Right renal cortex interstitium (tissue), 3 donors: ENCODE measurements at places on chromosomes 2 and 18. TPM values are rescaled to one million over a fixed set of nuclear protein-coding genes. Genes with fewer than 3 reads are reported as not detected.

The PLGLB1 gene
- polyA plus RNA-seq, result 7.8 TPM

The SERPINB11 gene
- not detected for polyA plus RNA-seq

- DNase-seq, result no peak
Observed at GRCh38 chr18:79940814-79941472, 10.5 kb downstream of the SLC66A2 start.

DNA sequence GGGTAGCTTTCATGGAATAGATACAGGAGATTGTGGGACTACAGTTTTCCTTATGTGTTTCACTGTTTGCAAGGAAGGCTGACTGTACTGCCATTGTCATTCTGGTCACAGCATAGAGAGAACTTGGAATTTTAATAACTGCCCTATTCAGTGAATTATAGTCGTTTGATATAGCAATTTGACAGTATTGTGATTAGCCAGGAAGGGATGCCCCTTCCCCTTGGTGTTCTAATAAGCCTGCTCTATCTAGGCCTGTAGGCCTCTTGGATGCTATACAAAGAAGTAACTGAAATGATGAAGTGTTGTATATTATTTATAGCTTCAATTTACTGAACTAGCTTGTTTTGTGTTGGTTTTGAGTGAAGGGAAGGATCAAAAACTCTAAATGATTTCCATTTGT lies 528.6 kb upstream of the CDH2 start:
- DNase-seq, result no peak

The HNMT gene
- polyA plus RNA-seq, result 84.9 TPM

- no peak for DNase-seq
Observed at GRCh38 chr2:53668624-53669026, 99.0 kb upstream of the CHAC2 start.

DNA sequence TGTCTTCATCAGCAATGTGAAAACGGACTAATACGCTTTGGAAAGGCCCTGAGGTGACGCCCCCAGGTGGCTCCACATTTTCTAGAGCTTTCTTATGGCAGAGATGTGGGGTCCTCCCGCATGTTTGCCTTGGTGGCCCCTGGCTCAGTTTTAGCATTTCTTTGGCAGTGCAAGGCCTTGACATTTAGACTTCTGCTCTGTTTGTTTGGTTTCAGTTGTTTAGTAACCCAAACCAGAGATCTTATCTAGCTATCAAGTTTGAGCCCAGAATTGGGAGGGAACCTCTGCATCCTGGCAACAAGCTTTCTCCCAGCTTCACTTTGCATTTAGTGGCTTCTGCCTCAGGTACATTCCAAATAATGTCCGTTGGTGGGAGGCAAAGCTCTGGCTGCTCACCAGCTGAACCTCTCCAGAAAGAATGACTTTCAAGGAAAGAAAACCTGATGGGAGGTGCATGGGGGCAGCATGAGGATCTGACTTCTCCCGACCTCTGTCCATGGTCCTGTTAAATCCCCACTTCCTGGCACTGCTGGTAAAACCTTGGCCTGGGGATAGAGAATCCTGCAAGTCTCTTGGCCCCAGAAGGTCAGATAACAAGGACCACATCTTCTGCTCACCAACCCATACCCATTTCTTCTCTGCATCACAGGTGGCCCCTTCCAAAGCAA lies 12.0 kb upstream of the MBP start:
- DNase-seq, result no peak

DNA sequence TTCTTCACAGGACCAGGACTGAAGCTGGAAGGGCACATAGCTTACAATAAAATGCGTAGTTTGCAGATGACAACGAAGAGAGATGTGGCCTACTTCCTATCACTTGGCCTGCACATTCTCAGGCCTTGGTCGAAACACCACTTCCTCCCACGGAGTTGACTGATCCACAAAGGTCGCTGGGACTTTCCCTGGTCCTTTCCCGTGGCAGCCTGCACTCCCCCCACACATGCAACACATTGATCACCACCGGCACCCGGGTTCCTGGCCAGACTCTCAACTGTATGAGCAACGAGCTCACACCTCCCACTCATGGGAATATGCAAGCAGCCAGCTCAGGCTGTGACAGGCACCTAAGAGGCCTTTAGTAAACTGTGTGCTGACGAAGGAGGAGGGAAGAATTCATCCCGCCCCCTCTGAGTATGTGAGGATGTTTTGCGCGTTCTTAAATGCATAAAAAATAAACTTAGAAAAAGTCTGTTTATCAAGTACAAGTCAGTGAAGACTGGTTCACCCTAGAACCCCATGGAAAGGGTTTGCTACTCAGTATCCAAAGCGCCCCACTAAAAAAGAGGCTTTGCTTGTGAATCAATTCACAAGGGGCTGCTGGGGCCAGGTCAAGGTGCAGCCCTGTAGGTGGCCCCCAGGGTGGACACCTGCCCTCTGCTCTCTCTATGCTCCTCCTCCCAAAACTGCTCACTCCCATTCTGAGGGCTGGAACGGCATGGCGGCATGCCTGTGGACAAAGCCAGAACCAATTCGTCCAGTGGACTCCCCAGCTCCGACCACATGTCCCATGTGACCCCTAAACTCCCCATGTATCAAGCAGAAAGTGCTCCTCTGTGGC lies 154.3 kb downstream of the EIPR1 start:
- no peak for DNase-seq

- no peak for DNase-seq
Observed at GRCh38 chr2:212284166-212284565, 254.4 kb downstream of the ERBB4 start.

GRCh38 chr18:21129566-21130216 lies 18.1 kb upstream of the ROCK1 start:
- no peak for DNase-seq

The MROH2A gene
- polyA plus RNA-seq, result 0.24 TPM

- DNase-seq, result no peak
Observed at GRCh38 chr18:42033137-42033810, 78.2 kb downstream of the PIK3C3 start.

GRCh38 chr2:98188351-98189046 lies 101.5 kb downstream of the VWA3B start:
- DNase-seq, result no peak

DNA sequence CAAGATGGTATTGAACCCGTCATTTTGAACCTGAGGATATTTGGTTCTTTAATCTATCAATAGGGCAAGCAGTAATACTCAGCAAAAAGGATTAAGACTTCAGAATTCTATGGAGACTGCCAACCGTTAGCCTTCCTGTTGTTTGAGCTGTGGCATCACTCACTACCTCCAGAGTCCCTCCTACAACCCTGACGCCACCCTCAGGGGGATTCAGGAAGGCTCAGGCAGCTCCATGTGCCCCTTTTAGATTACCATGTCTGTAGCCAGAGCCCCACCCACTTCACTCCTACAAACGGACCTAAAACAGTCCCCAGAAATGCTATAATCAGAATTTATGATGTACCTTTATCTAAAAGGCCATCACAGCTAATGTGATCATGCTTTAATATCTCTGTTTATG lies 172.9 kb downstream of the EPHA4 start:
- DNase-seq, result no peak

GRCh38 chr2:11145350-11145749 lies 9.9 kb upstream of the SLC66A3 start:
- DNase-seq, result no peak

The TRIM43 gene
- polyA plus RNA-seq, result 0.76 TPM

The SERPINB12 gene
- polyA plus RNA-seq, result 0.10 TPM

- DNase-seq, result no peak
Observed at GRCh38 chr2:132936791-132937190, 266.8 kb upstream of the LYPD1 start.

GRCh38 chr2:8315531-8316165 lies 366.2 kb upstream of the ID2 start:
- DNase-seq, result no peak

GRCh38 chr2:138105358-138105757 lies 141.1 kb downstream of the HNMT start:
- no peak for DNase-seq

GRCh38 chr2:187194049-187194448 lies 254.0 kb downstream of the CALCRL start:
- DNase-seq, result no peak

DNA sequence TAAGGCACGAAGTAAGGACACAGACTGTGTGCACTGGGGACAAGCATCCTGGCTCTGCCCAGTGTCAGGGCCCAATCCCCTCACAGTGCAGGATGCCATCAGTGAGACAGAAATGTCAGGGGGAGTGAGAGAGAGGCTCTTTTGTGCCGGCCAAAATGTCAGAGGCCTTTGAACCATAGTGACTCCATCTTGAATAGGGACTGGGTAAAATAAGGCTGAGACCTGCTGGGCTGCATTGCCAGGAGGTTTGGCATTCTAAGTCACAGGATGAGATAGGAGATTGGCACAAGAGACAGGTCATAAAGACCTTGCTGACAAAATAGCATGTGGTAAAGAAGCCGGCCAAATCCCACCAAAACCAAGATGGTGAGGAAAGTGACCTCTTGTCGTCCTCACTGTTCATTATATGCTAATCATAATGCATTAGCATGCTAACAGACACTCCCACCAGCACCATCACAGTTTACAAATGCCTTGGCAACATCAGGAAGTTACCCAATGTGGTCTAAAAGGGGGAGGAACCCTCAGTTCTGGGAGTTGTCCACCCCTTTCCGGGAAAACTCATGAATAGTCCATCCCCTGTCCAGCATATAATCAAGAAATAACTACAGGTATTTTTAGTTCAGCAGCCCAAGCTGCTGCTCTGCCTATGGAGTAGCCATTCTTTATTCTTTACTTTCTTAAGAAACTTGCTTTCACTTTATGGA lies 337.4 kb downstream of the LPIN1 start:
- no peak for DNase-seq

DNA sequence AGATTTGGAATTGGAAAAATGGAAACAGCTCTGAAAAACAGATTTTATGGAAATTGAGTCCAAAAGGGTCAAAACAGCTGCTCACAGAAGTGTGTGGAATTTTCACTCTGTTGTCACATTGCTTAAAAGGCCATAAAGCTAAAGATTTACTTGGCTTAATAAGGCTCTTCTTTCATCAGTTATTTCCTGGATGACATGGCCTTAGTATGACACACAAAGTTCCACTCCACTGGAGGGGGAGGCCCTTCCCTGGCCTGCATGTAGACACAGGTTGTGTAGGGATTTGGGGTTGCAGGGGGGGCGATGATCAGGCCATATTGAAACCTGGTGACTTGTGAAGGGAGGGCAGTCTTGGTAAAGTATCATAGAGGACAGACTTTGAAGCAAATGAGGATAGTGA lies 34.0 kb downstream of the TMEM185B start:
- DNase-seq, result no peak

DNA sequence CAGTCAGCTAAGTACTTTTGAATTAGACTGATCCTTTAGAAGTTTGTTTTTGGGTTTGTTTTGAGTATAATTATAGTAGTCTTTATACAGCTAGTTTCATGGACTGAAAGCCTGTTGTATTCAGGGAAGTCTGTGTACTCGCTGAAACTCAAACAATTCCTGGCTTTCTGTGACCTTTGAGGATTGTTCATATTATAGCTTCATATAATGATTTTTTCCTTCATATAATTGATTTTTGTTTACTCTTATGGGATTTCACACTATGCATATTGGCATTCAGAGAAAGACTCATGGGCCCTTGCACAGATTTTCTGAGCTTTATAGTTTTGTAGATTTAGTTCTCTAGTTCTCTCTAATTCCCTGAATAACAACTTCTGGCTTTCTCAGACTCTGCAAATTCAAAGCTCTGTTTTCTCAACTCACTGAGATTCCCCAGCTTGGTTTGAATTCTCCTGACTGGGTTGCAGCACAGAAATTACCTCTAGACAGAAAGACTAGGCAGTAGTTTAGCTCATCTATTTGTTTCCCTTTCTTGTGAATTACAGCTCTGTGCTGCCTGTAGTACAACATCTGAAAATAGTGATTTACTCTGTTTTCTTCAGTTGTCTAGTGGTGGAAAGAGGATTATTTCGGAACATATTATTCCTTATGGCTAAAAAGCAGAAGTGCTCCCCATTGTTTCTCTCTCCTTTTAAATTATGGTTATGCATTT lies 495.9 kb upstream of the CNTNAP5 start:
- DNase-seq, result no peak

DNA sequence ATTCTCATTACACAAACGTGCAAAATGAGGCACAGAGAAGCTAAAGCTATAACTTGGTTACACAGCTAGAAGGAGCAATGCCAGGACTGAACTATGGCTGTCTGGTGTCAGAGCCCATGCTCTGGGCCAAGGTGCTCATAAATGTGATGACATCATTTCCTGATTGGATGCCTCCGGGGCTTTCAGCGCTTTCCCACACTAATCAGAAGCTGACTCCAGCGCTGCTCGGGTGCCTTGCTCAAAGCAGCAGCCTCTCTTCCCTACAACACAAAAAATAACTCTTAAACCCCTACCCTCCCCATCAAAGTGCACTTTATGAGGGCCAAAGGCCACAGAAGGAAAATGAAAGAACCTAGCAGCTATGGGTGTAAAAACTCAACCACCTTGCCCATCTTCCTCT lies 90.7 kb downstream of the STK39 start:
- DNase-seq, result no peak

- no peak for DNase-seq
Observed at GRCh38 chr2:54897420-54898310, 152.6 kb downstream of the RTN4 start.

GRCh38 chr18:45012286-45012685 lies 331.6 kb downstream of the SETBP1 start:
- no peak for DNase-seq

GRCh38 chr2:131153529-131153928 lies 48.4 kb downstream of the PLEKHB2 start:
- DNase-seq, result no peak

DNA sequence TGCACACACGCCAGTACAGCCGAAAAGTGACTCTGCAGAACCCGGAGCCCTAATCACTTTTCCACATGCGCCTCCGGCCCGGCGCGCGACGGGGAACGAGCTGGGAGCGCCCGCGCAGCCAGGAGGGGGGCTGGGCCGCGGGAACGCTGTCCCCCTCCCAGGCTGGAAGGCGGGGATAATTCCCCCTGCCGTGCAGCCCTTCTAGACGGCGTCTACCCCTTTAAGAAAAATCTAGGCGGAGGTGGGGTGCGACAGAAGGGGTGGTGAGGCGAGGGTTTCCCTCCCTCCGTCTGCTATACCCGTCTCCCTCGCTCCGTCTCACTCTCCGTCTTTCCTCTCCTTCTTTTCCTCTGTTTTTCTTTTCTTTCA lies 2.4 kb downstream of the CYP26B1 start:
- DNase-seq, result no peak

GRCh38 chr18:78625847-78626246 lies 353.8 kb upstream of the SALL3 start:
- DNase-seq, result no peak

DNA sequence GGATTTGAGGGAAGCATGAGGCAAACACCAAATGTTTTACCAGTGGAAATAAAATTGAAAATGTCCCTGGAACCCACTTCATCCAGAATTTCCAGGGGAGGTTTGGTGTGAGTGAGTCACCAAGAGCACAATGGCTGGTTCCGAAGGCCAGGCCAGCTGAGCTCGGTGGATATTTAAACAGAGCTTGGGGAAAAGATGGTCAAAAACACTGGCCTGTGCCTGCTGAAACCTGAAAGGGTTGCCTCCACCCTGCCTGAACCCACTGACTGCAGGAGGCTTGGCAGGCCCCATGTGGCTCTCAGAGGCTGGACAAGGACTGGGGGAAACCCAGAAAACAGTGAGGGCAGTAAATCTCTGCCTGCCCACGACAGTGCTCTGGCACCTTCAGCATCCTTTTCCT lies 93.9 kb downstream of the TTC32 start:
- no peak for DNase-seq

GRCh38 chr2:10253596-10254372 lies 48.9 kb upstream of the HPCAL1 start:
- no peak for DNase-seq

GRCh38 chr2:222025881-222026271 lies 272.9 kb downstream of the PAX3 start:
- no peak for DNase-seq

The TNP1 gene
- polyA plus RNA-seq, result not detected

The FOXD4L1 gene
- 0.31 TPM for polyA plus RNA-seq

GRCh38 chr2:151138507-151138906 lies 123.2 kb downstream of the RBM43 start:
- DNase-seq, result no peak

The IMP4 gene
- polyA plus RNA-seq, result 36.6 TPM
